ENCODE measurements at places on chromosomes 16 and 17.

DNA sequence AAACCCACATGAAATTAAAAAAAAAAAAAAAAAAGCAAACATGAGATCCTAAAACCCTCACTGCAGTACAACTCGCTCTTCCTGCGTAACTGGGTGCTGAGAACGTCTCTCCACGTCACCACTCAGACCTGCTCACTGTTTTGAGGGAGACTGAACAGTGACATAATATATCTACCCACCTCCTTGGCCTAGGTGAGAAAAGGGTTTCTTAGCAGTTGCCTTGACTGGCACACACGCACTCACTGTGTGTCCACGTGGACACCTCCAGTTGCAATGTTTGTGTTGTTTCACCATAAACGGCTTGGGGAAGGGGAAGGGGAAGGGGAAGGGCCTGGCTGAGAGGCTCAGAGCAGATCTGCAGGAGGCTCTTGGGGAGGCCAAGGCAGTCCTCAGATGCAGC lies 32.0 kb downstream of the FANCA start:
- peak; percentile 80 for DNase-seq

- no peak for DNase-seq
Measured at GRCh38 chr17:20120836-20121235, 111.7 kb downstream of the SPECC1 start.

GRCh38 chr17:7797976-7798375 lies 36.0 kb upstream of the KDM6B start:
- no peak for DNase-seq

- DNase-seq = peak; percentile 90
Measured at GRCh38 chr17:49997773-49998703, 3.0 kb upstream of the DLX3 start.

GRCh38 chr16:82671741-82672140 lies 45.0 kb downstream of the CDH13 start:
- DNase-seq = peak; percentile 18

- DNase-seq = no peak
Measured at GRCh38 chr17:80663781-80664206, 119.2 kb downstream of the RPTOR start.

- DNase-seq = no peak
Measured at GRCh38 chr16:64356267-64356666, 765.6 kb downstream of the CDH11 start.

- no peak for DNase-seq
Measured at GRCh38 chr16:74192281-74192797, 104.3 kb upstream of the PSMD7 start.

- no peak for DNase-seq
Measured at GRCh38 chr17:64095144-64095882, 34.6 kb downstream of the ERN1 start.

DNA sequence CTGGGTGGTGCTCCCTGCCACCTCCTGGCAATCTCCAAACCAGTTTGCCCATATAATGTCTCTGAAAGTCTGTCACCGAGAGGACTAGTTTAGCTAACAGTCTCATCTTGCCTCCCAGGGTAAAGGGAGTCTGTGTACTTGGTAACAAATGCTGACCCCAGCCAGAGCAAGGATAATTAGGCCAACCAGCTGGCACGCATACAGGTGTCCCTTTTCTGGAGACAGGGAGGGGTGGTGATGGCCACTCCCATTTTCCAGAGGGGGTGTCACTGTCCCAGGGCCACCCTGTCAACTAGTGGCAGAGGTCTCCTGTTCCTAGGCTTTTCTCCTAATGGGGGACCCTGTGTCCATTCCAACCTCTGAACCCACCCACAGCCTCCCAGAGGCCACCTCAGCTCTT lies 8.1 kb downstream of the FAM83G start:
- DNase-seq = no peak

GRCh38 chr17:75476271-75476671 lies 19.8 kb downstream of the TMEM94 start:
- DNase-seq = no peak

DNA sequence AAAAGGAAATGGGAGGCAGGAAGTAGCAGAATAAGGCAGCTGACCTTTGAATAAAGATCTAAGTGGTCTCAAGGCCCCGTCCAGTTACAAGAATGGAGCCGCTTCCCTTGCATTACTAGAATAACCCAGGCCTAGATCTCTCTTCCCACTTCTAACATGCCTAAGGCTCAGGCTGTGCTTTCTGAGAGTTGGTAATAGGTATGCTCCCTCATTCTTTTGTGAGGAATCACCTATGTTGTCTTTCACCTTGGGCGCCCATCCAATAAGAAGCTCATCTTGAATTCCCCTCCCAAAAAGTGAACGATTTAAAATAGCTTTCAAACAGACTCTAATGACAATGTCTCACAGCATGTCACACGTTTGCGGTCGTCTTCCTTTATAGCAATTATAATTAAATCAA lies 101.2 kb downstream of the KCNJ2 start:
- DNase-seq = no peak

DNA sequence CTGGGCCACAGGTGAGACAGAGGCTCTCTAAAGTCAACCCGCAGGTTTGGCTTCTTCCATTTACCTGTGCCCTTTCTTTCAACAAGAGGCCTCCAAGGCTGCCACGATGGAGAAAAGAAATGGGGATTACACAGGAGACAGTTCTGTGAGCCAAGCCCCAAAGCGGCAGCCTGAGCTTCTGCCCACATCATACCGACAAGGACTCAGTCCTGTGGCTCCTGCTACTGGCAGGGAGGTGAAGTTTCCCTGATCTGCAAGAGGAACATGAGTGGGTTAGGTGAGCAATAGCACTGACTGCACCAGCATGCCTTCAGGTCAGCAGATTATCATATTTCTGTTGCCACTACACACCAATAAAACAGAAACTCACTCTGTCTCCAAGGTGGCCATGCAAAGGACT lies 800.0 kb downstream of the KCNJ18 start:
- no peak for DNase-seq

- DNase-seq = no peak
Measured at GRCh38 chr17:17922070-17922614, 50.1 kb downstream of the TOM1L2 start.

DNA sequence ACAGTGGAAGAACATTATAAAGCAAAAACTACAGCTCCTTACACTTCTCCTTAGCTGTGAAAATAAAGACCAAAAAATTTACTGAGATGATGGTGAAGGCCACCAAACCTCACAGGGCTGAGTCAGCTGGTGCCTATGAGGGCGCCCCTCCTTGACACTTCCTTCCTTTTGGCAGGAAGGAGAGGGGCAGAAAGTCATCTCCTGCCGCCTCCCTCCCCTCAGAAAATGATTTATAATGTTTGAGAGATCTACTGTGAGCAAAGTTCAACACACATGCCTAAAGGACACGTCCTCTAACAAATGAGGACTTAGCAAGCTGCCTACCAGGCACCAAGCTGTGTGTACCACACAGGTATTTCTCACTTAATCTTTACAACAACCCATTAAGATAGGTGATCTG lies 245.7 kb downstream of the PRKCA start:
- DNase-seq = peak; percentile 26

DNA sequence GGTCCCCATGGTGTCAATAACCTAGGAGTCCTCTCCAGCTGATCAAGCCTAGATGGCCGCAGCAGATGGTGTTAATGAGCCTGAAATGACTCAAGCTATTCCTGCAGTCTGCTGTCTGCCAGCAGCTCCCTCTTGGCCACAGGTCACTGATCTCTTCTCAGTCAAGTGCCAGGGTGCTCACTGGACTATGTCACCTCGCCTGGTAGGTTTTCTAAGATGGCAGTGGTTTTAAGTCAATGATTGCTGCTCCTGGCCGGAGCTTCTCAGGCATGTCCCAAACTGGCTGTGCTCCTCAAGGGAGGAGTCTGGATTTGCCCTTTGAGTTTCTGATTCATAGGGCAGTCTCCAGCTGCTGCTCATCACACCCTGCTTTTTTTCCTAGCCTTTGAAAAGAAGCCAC lies 58.6 kb upstream of the SHISA6 start:
- DNase-seq = no peak

DNA sequence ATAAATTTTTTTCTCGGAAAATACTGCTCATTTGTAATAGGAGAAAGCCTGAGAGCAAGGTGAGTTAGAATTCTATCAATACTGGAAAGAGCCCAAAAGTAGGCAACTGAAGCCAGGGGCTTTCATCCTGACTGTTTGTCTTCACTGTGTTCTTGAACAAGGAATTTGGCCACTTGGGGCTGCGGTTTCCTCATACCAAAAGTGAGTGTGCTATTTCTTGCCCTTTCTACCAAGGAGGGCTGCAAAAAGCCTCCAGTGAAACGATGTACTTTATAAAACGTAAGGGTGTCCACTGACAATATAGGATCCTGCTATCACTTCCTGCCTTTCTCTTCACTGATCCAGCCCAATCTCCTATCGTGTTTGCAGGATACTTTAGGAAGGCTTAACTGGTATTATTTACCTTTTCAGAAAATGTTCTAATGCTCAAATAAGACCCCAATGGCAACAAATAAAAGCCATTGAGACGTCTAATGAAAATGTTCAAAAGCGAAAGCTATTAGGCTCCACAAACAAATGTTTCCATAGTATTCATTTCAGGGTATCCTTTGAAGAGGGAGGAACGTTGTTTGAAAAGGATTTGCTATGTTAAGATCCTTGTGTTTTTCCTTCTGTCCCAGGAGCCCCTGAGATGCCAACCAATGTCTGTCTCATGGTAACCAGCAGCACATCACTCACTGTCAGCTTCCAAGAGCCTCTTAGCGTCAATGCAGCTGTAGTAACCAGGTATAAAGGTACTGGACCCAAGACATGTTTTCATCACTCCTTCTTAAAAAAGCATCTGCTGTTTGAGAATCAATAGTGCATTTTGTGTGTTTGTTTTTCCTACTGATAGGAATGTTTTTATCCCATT lies 219.3 kb upstream of the NOG start:
- no peak for DNase-seq

GRCh38 chr17:65405563-65405962 lies 155.9 kb downstream of the AXIN2 start:
- no peak for DNase-seq

GRCh38 chr16:23765933-23766332 lies 11.1 kb downstream of the CHP2 start:
- DNase-seq = no peak

- peak; percentile 21 for DNase-seq
Measured at GRCh38 chr17:57874434-57875289, 24.8 kb upstream of the MRPS23 start.

DNA sequence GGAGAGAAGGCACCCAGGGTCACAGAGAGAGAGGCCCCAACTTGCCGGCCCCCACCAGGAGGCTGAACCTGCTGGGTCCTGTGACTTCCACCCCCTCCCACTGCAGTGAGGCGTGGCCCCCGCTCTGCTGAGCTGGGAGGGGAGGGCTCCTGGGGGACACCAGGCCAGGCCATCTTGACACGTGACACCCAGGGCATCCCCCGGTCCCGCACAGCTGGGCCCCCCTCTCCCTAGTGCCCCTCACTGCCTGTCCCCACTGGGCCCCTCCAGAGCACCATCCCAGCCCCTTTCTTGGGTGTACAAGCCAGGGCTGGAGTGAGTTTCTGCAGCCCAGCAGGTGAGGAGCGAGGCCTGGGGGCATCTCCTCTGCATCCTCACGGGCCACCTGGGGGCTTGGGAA lies 12.4 kb downstream of the UBALD1 start:
- no peak for DNase-seq

GRCh38 chr17:58534901-58535421 lies 20.5 kb upstream of the MTMR4 start:
- DNase-seq = no peak

- DNase-seq = no peak
Measured at GRCh38 chr17:45345554-45346215, 28.9 kb upstream of the MAP3K14 start.

GRCh38 chr16:28110074-28110473 lies 46.6 kb upstream of the GSG1L start:
- DNase-seq = no peak

GRCh38 chr17:77802811-77803220 lies 155.7 kb upstream of the TNRC6C start:
- no peak for DNase-seq

DNA sequence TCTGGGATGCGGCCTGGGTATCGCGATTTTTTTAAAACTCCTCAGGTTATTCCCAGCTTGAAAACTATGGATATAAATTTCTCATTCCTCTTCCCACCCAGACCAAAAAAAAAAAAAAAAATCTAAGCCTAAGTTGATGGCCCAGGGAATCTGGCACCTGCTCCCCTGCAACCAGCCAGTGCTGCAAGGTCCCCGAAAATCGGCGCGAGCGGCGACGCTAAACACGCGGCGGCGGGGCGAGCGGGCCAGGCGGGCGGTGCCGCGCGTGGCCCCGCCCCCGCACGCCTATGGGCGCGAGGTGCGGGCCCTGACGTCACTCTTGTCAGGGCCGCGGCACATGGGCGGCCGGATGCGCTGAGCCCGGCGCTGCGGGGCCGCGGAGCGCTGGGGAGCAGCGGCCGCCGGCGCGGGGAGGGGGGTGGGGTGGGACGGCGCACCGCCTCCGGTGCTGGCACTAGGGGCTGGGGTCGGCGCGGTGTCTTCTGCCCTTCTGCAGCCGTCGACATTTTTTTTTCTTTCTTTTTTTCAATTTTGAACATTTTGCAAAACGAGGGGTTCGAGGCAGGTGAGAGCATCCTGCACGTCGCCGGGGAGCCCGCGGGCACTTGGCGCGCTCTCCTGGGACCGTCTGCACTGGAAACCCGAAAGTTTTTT lies at the start of gene HLF:
HLF (plus strand) TSS at position 316 of the 654 bp plus-strand sequence. CDS start 525 bp downstream, outside the sequence.
- peak; percentile 89 for DNase-seq

DNA sequence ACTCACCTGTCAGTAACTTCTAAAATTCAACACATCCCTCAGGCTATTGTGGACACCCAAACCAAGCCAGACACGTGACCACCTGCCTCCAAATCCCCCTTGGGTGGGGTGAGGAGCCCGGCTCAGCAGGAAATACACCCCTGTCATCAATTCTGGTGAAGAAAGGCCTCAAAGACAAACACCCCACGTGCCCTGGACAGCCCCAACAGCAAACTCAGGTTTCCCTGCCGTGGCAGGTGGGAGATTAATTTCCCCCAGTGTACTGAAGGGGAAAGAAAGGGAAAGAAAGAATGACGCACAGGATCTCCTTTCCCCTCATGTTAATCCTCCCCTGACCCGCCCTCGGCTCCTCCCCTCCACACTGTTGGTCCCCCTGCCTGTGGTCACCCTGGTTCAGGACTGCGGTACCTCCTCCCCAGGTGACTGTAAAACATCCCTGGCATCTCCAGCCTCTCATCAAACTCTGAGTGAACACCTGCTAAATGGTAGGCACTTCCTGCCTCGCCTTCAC lies 98.3 kb downstream of the ZNF423 start:
- no peak for DNase-seq
